ENCODE measurements at places on chromosomes 16 and 17.
A peak's percentile ranks its signal among the peaks of the same experiment; 100 is the strongest.

GRCh38 chr16:11204513-11205047, 51.4 kb downstream of the SOCS1 start:
- no peak for DNase-seq

- peak; percentile 69 for DNase-seq
These were observed 14.0 kb upstream of the STAC2 start for GRCh38 chr17:39239640-39240314.

- DNase-seq: no peak
These were observed 71.2 kb upstream of the GNG13 start for GRCh38 chr16:871562-872345.

DNA sequence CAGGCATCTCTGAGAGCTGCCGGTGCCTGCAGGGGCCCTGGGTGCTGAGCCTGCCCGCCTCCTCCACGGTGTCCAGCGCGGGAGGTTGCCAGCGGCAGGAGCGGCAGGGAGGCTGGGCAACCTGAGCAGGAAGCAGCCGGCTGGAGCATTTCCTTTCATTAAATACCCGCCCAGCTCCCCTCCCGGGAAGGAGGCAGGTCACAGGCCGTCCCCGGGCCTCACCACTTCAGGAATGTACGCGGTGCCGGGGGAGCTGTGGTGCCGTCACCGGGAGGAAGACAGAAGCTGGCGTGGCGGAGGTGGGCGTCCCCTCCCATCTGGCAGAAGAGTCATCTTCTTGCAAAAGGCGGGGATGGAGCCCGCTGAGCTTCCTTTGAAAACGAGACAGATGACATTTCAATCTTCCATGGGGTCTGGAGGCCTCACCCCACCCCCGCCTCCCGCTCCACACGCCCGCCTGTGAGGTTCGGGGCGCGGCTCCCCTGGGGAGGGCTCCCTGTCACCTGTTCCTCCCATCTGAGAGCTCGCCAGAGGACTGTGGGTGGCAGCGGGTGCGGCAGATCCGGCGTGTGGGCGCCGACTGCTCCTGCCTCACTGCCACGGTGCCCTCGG, 16.0 kb downstream of the SOX8 start:
- peak; percentile 18 for DNase-seq

- DNase-seq: no peak
These were observed 11.9 kb downstream of the PIEZO1 start for GRCh38 chr16:88772871-88773811.

DNA sequence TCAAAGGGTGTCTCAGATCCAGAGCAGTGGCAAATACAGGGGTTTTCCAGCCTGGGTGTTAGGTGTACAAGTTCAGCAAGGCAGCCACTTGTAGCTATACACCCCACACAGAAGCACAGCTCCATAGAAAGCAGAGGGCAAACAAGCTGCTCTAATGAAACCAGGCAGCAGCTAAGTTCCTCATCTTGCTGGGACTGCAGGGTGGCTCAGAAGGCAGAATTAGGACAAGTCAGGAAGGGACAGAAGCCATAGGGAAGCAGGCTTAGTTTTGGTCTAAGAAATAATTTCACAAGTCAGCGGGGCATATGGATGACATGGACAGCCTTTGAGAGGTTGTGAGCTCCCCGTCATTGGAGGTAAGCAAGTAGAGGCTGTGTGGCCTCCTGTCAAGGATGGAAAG, 23.7 kb downstream of the CNGB1 start:
- DNase-seq: no peak

- no peak for DNase-seq
These were observed 12.3 kb upstream of the TMEM170A start for GRCh38 chr16:75476817-75477216.

- no peak for DNase-seq
These were observed 350.6 kb downstream of the CDH11 start for GRCh38 chr16:64771273-64771672.

- no peak for DNase-seq
These were observed 12.3 kb upstream of the CDRT4 start for GRCh38 chr17:15479703-15480102.

DNA sequence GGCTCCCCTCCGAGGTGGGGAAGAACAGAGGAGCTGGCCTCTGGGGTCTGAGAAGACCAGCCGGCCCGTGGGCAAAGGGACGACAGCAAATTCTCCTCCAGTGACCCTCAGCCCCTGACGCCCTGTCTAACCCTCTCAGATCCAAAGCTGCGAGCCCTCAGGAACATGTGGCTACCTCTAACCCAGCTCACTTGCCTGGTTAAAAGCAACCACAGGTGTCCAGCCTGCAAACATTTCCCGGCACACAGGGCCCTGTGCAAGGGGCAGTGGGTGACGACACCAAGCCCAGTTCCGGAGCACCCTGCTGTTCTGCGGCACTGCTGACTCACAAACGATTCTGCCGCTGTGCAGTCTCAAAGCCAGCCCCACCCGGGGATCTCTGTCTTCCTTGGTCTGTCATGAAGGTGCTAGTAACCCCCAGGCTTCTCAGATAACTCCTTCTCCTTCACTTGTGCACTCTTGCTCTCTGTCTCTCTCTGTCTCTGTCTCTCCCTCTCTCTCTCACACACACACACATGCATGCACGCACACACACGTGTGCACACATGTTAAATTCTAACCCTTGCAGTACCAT, 23.0 kb downstream of the WNT3 start:
- DNase-seq: no peak

DNA sequence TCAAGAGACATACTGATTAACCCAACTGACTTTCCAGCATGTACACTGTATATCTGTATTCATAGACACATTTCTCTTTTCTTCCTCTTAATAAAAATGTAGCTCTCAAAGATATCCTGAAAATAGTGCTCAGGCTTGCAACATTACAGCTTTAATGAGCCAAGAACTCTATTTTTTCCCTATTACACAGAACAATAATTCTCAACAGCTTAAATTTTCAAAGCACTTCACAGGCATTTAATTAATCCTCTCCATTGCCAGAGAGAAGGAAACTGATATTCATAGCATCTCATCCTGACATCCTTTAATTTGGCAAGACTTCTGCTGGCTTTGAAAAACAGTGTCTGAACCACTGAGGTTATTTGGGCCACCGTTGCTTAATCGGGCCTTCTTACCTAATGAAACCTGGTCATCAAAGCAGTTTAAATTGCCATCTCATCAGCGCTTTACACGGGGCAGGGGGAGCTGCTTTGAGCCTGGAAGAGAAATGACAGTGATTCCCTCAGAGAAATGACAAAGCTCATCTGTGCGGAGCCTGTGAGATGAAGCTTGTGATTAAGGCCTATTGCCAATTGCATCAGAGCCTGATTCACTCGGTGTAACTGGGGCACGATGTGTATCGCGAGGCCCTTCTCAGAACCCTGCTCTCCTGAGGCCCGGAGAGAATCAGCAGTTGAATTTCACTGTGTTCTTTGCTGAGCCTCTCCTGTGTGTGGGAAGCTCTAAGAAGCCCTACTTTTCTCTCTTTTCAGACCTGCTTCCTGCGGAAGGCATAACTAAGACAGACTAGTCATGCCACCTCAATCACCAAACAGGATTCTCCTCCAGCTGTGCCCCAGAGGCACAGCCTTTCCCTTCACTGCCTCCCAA, 8.5 kb upstream of the SIAH1 start:
- peak; percentile 36 for DNase-seq

- DNase-seq: peak; percentile 94
These were observed 19.3 kb downstream of the CDH1 start for GRCh38 chr16:68756239-68756915.

DNA sequence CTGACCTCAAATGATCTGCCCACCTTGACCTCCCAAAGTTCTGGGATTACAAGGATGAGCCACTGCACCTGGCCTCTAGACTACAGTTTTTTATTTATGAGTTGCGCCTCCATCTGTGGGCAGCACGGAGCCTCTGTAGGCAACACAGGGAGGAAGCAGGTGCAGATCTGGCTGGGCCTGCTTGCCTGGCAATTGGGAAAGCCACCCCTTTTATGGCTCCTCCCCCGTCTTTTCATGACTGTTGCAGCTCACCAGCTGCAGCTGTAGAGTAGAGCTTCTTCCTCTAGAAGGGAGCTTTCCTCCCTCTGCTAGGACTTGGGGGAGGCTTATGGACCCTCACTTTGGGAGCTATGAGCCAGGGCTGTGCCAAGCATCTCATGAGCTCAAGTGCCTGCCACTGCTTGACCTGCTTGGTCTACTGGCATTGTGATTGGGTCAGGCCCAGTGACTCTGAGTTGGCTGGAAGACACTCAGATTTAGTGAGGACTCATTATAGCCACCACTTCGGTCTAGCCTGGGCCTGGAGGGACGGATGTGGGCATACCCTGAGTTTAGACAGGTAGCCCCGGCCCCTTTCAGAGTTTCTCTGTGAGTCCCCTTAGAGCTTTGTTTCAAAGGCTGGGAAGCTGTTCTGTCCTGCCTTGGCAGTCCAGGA, 6.9 kb upstream of the SLC7A6 start:
- DNase-seq: no peak

DNA sequence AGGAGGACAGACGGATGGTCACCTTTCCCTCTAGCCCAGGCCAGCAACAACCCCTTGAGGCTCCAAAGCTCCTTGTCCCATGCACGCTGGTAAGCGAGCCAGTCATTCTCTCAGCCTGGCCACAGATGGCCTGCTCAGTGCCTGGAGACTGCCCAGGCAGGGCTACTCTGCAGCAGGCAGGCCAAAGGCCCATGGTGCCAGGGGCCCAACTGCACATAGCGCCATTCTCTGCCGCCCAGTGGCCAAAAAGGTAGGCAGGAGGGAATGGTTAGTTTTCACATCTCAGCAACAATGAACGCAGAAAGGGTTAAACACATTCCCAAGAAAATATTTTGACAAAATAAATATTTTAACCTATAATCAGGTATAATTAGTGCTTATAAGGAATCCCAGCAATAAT, 7.7 kb upstream of the SREBF1 start:
- no peak for DNase-seq

DNA sequence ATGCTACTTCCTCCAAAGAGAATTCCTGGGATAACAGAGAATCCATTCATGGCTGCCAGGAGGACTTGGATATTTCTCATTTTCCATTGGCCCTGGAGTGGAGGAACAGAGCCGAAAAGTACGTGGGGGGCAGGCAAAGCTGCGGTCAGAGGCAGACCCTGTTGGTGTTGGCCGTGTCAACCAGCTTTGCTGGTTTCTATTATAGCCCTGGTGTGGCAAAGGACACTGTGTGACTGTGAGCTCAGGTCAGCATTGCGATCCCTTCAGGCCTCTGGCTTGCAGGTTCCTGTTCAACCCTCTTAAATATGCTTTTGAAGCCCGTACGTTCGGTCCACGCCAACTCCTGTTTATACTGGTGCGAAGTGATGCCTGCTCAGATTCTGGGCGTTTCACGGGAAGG, 596.2 kb downstream of the MAF start:
- no peak for DNase-seq

GRCh38 chr16:88867581-88868246, 1.3 kb upstream of the PABPN1L start:
- DNase-seq: no peak

- DNase-seq: no peak
These were observed 90.2 kb downstream of the MRM1 start for GRCh38 chr17:36691606-36692005.

- DNase-seq: no peak
These were observed 36.3 kb downstream of the SLC47A1 start for GRCh38 chr17:19569785-19570543.

DNA sequence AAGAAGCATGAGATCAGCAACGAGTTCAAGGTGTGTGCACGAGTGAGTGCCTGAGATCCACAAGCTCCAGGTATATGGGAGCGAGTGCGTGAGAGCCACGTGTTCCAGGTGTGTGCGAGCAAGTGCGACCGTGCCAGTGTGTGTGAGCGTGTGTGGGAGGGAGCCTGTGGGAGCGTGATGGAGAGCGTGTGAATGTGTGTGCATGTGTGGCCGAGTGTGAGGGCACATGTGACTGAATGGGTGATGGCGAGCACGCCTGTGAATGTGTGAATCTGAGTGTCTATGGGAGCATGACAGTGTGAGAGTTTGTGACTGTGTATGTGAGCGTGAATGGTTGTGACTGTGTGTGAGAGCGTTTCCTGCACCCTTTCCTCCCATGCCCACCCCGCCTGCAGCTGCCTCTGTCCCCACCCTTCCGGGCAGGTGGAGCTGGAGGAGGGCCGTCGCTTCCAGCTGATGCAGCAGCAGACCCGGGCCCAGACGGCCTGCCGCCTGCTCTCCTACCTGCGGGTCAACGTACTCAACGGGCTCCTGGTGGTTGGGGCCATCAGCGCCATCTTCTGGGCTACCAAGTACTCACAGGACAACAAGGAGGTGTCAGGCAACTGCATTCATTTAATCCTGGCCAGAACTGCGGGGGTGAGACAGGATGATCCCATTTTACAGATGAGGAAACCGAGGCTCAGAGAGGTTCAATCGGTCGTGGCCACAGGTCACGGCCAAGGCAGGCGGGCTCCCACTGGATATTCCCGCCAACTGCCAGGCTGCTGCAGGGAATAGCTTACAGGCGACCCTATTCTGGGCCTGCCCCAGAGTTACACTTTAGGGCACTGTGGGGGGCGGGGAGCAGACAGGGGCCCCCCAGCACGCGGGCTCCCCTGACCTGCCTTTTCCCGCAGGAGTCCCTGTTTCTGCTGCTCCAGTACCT, 3.7 kb downstream of the TMC8 start:
- peak; percentile 88 for DNase-seq

DNA sequence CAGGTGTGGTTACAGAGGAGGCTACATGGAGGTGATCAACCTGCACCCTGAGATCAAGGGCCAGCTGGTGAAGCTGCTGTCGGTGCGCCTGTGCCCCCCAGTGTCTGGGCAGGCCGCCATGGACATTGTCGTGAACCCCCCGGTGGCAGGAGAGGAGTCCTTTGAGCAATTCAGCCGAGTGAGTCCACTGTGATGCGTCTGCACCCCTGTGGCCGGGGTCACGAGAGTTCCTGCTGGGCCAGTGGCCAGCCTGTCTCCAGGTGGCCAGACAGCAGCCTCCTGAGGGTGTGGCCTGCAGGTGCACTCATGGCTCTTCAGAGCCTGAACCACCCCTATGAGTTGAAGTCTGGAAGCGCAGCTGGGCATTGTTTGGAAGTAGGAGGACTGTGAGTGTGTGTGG, 38.1 kb downstream of the GPT2 start:
- no peak for DNase-seq

GRCh38 chr17:44782326-44782850, 23.6 kb downstream of the ADAM11 start:
- DNase-seq: no peak

DNA sequence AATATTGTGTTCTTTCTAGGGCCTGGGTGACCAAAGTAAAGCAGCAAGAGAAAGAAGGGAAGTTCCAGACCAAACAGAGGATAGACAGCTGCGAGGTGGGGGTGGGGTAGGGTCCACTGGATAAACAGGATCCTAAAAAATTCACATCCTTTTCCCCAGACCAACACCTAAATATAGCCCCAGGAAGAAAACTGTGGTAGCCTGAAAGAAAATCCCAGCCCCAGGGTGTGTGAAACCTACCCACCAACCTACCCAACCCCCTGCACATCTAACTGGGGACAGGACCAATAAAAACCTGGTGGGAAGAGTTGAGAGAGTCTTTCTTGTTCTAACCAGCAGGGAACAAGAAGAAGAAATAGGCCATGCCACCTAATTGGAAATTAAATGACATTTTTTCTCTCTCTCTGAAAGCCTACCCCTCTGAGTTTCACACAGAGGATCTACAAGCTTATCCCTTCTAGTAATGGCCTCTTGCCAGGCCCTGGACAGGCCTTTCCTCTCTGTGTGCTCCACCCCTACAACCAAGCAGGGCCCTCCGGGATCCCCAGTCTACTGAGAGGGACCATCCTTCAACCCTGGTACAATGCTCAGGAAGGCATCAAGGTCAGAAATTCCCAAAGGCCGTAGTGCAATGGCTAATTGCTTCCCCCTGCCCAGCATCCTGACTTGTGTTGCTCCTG, 12.0 kb downstream of the MYO18A start:
- no peak for DNase-seq

- peak; percentile 87 for DNase-seq
These were observed 34.3 kb upstream of the IL21R start for GRCh38 chr16:27367461-27368357.

GRCh38 chr16:14640538-14640937, 7.8 kb downstream of the BFAR start:
- DNase-seq: no peak
